Stimulated activated CD4-positive, alpha-beta T cell treated with anti-CD3 and anti-CD28 coated beads, Interleukin-4, amount 100 ng/mL, for 48 hours (primary cell): ENCODE measurements at places on chromosomes 2 and 18.

GRCh38 chr2:183078163-183078463 lies 434 bp upstream of the DUSP19 start:
- DNase-seq: no peak

- DNase-seq: no peak
Measured at GRCh38 chr2:205972113-205972512, 113.9 kb downstream of the INO80D start.

DNA sequence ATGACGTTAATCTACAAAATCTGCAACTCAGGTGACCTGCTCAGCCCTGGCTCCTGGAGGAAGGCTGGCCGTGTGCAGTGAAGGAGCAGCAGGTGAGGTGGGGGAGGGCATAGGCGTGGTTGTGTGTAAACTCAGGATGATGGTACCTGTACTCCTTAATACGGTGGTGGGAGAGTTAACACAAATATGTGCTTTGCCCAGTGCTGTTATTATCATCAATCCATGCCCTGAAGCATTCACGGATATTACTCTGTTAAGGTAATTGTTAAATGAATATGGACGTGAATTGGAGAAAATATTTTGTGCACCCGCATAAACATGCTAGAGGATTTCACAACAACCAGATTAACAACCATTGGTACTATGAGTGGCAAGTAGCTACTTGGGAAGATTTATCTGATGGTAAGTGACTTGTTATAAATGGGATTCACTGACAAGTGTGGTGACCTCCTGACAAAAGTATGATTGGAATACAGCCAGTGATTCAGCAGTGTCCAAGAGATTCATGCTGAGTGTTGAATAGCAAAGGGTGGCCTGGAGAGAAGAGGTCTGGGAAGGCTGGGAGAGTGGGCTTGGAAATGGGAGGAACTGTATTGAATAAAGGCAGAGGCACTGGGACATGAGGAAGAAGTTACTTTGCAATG lies 194.1 kb downstream of the TPGS2 start:
- DNase-seq: no peak

GRCh38 chr2:150255528-150255927 lies 231.9 kb downstream of the RND3 start:
- no peak for DNase-seq

- no peak for DNase-seq
Measured at GRCh38 chr2:166140932-166141331, 13.1 kb upstream of the SCN1A start.
